ENCODE measurements at places on chromosomes 16 and 17.

- DNase-seq = no peak
Observed at GRCh38 chr17:27810902-27811557, 10.7 kb upstream of the NOS2 start.

- DNase-seq = no peak
Observed at GRCh38 chr16:76683051-76683450, 405.9 kb downstream of the CNTNAP4 start.

GRCh38 chr17:15650741-15651582, 31.5 kb upstream of the FBXW10B start:
- no peak for DNase-seq

DNA sequence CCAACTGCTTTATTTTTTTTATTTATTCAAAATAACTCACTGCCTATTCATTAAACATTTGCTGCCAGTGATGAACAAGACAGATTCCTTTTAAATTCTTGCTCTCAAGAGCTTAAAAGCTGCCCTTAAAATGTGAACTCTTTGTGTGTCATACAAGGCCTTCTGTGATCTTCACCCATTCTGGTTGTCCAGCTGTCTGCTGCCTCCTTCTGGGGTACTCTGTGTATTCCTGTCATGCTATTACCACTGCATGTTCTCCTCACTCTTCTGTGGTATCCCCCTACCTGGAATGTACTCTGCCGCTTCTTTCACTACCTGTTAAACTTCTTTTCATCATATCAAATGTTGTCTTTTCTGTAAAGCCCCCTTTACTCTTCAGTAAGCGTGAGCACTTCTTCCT, 165.8 kb downstream of the CHD9 start:
- DNase-seq = no peak
